CD4-positive, CD25-positive, alpha-beta regulatory T cell (primary cell): ENCODE measurements at places on chromosomes 12 and 14.

- no peak overlapping the region for H3K27ac ChIP-seq
- H3K27me3 ChIP-seq, result peaks cover 2% of the 10 kb centered on the region
- no peak overlapping the region for H3K4me3 ChIP-seq
- DNase-seq, result no peak
- H3K4me1 ChIP-seq, result no peaks in the 10 kb centered on the region
- H3K36me3 ChIP-seq, result no peaks in the 10 kb centered on the region
Observed at GRCh38 chr12:108914121-108914531, 34.2 kb downstream of the DAO start.

GRCh38 chr12:26513363-26514043 lies 318.1 kb downstream of the SSPN start:
- no peaks in the 10 kb centered on the region for H3K27me3 ChIP-seq
- no peak for DNase-seq
- no peak overlapping the region for H3K4me3 ChIP-seq
- no peaks in the 10 kb centered on the region for H3K4me1 ChIP-seq

DNA sequence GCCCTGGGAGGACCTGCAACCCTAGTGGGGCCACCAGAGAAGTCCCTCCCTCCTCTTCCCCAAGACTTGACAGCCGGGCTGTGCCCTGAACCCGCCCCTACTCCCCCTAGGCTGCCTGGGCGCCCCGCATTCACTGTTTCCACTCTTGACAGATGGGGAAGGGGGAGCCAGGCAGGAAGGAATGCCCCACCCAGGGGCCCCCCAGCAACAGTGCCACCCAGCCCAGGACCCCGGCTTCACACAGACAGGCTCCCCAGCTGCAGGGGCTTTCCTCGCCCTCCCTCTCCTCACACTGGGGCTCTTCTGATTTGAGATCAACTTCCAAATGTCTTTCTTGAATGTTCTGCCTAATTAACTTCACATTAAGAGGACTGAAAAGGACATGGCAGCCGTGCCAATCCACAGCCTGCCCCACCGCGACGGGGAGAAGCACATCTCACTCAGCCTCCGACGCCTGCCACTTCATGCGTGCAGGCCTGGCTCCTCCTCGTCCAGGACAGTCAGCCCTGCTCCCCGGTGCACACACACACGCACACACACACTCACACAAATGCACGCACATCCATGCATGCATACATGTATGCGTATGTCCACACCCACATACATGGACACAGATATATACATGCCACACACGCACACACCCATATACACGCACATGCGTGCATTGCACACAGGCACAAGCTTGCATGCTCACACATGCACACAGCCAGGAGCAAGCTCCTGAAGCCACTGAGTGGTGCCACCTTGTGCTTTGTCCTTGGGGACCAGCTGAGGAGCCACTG lies 19.6 kb upstream of the C14orf180 start:
- no peak overlapping the region for H3K27ac ChIP-seq
- no peaks in the 10 kb centered on the region for H3K36me3 ChIP-seq
- DNase-seq, result no peak
- no peaks in the 10 kb centered on the region for H3K27me3 ChIP-seq
- H3K4me3 ChIP-seq, result no peak overlapping the region
- H3K4me1 ChIP-seq, result peaks cover 5% of the 10 kb centered on the region

- no peaks in the 10 kb centered on the region for H3K27me3 ChIP-seq
- H3K27ac ChIP-seq, result no peak overlapping the region
- no peak overlapping the region for H3K4me3 ChIP-seq
Observed at GRCh38 chr14:89491711-89492381, 74.8 kb upstream of the FOXN3 start.

- H3K4me3 ChIP-seq, result no peak overlapping the region
- H3K36me3 ChIP-seq, result no peaks in the 10 kb centered on the region
- peaks cover 49% of the 10 kb centered on the region for H3K27me3 ChIP-seq
- H3K27ac ChIP-seq, result no peak overlapping the region
- DNase-seq, result no peak
- H3K4me1 ChIP-seq, result no peaks in the 10 kb centered on the region
Observed at GRCh38 chr12:98894412-98895085, 249.5 kb downstream of the APAF1 start.

DNA sequence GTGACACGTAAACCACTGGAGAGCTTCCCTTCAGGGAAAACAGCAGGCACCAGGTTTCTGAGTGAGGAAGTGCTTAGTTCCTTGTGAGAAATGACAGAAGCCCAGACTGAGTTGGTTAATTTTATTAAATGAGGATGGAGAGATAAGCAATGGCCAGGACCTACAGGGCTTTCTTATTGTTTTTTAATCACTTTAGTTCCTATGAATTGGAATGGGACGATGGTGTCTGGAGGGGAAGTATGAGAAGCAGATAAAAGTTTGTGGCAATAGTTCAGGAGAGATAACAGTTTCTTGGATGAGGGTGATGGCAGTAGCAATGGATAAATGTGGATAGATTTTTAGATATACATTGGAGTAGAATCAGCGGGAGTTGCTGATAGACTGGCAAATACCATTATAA lies 86.5 kb upstream of the PTPRR start:
- H3K36me3 ChIP-seq, result no peaks in the 10 kb centered on the region
- no peaks in the 10 kb centered on the region for H3K27me3 ChIP-seq
- DNase-seq, result no peak
- H3K4me3 ChIP-seq, result no peak overlapping the region

DNA sequence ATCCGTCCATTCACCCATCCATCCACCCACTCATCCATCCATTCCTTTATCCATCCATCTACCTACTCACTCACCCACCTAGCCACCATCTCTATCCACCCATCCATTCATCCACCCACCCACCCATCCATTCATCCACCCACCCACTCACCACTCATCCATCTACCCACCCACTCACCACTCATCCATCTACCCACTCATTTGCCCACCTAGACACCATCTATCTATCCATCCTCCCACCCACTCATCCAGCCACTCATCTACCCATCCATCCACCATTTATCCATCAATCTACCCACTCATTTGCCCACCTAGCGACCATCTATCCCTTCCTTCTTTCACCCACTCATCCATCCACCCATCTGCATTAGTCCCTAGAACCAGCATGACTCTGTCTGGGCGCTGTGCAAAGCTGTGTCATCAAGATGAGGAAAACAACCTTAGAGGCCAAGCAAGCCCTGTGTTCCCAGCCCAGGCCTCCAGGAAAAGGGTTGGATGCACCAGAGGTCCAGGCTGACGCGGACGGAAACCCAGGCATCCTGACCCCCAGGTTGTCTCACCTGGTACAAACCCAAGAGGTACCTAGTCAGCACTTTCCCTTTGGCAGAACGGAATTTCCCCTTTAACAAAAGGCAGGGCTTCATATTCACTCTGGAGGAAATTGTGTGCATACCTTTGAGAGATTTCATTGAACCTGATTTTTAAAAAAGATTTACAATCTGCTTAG lies 73.7 kb downstream of the NOC4L start:
- no peak overlapping the region for H3K27ac ChIP-seq
- DNase-seq, result no peak
- no peaks in the 10 kb centered on the region for H3K27me3 ChIP-seq
- H3K4me3 ChIP-seq, result no peak overlapping the region
- H3K36me3 ChIP-seq, result no peaks in the 10 kb centered on the region

- H3K27ac ChIP-seq, result no peak overlapping the region
- no peak overlapping the region for H3K4me3 ChIP-seq
- H3K27me3 ChIP-seq, result no peaks in the 10 kb centered on the region
- H3K36me3 ChIP-seq, result no peaks in the 10 kb centered on the region
Observed at GRCh38 chr14:32587461-32587860, 258.4 kb downstream of the AKAP6 start.

GRCh38 chr12:101045486-101046464 lies 164.3 kb downstream of the SLC5A8 start:
- H3K27ac ChIP-seq, result no peak overlapping the region
- H3K4me3 ChIP-seq, result no peak overlapping the region
- DNase-seq, result no peak
- no peaks in the 10 kb centered on the region for H3K36me3 ChIP-seq
- H3K27me3 ChIP-seq, result no peaks in the 10 kb centered on the region
- H3K4me1 ChIP-seq, result no peaks in the 10 kb centered on the region

DNA sequence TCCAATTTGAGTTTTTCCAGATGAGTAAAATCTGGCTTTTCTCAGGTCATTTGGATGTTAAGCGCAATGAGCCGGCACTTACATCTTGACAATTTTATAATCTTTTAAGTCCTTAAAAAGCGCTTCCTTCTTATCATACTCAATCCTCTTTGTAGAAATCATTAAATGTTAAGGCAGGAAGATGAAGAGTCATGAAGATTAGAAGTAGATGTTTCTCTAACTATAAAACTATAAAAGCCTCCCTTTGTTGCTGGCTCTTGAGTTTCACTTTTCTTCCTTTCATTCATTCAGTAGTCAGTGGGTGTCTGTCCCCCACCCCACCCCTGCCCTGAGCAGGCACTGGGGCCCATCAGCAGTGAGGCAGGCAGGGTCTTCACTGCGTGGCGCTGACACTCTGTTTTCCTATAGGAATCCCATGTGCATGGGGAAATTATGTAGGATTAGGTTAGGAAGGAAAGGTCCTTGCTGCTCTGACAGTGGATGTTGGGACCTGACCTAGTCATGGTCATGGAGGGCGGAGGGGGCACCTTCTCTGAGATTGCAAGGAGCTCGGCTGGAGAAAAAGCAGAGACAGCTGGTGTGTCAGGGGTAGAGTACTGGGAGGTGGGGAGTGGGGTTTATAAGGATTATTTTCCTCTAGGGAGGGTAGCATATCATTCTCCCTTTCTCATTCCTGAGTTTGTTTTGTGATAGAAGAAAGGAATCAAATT lies 65.8 kb downstream of the CCDC92 start:
- no peak for DNase-seq
- no peaks in the 10 kb centered on the region for H3K36me3 ChIP-seq
- H3K27ac ChIP-seq, result no peak overlapping the region
- H3K4me1 ChIP-seq, result no peaks in the 10 kb centered on the region
- no peak overlapping the region for H3K4me3 ChIP-seq

- H3K27me3 ChIP-seq, result no peaks in the 10 kb centered on the region
- no peak overlapping the region for H3K4me3 ChIP-seq
- H3K4me1 ChIP-seq, result no peaks in the 10 kb centered on the region
- no peaks in the 10 kb centered on the region for H3K36me3 ChIP-seq
- no peak overlapping the region for H3K27ac ChIP-seq
Observed at GRCh38 chr12:89098441-89099112, 253.7 kb downstream of the DUSP6 start.

DNA sequence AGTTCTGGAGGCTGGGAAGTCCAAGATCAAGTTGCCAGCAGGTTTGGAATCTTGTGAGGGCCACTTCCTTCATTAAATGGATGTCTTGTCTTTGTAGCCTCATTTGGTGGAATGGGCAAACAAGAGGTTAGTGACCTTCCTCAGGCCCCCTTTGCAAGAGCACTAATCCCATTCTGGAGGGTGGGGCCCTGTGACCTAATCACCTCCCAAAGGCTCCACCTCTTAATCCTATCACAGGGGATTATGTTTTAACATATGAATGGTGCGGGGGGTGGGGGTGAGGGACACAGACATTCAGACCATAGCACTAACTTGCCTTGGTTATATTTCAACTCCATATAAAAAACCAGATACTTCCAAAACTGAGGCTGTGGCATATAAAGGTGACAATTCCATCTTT lies 59.9 kb upstream of the PPP4R3A start:
- no peak overlapping the region for H3K27ac ChIP-seq
- H3K27me3 ChIP-seq, result no peaks in the 10 kb centered on the region
- H3K4me1 ChIP-seq, result peaks cover 7% of the 10 kb centered on the region

DNA sequence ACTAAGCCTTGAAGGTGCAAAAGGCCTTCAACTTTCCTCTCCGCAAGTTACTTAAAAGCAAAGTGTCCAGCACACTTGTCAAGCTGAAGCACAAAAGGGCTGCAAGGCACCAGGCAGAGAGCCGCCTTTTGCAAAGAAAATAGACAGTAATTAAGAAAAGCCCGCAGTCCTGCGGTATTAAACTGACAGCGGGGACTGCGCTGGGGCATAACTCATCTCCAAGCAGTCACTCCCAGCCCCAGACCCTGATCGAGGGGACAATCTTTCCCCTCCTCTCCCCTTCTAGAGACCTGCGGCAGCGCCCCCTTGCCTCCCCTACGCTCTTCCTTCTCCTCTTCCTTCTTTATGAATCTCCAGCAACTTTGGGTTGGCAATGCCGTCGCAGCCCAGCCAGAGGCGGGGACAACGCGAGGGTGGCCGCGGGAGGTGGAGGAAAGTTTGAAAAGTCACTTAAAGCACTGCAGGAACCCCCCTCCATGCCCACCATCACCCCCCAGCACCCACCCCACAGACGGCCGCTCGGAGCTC lies 200.9 kb upstream of the CAND1 start:
- peaks cover 34% of the 10 kb centered on the region for H3K27me3 ChIP-seq
- H3K36me3 ChIP-seq, result no peaks in the 10 kb centered on the region
- no peak overlapping the region for H3K27ac ChIP-seq
- H3K4me1 ChIP-seq, result peaks cover 3% of the 10 kb centered on the region

DNA sequence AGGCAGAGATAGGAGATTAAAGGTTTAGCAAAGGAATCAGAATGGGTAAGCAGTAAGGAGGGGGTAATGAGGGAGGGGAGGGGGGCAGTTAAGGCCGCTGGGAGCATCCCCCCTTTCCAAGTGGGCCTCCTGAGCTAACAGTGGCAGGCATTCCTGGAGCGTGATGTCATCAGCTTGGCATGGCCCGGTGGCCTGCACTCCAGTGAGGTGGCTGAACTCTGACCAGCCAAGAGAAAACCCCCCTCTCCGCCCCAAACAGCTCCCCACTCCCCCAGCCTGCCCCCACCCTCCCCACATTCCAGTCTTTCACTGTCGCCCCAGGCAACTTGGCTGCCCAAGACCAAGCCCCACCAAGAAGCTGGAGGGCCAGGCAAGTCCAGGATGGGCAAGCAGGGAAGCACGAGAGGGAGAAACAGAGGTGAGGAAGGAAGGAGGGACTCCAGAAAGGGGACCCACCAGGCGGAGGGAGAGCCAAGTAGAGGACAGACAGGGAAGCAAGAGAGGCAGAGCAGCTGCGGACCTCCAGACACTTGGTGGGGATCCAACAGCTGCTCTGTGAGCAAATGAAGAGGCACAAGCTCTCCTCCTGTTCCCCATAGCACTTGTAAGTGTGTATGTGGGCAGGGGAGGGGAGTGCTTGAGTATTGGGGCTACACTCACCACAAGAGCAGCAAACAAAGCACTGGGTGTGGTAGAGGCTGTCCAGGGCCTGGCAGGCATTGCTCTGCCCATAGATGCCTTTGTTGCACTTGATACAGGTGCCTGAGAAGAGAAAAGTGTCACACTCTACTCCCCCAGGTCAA lies 4.5 kb downstream of the AJUBA start:
- no peak overlapping the region for H3K27ac ChIP-seq
- DNase-seq, result no peak
- H3K4me1 ChIP-seq, result peaks cover 27% of the 10 kb centered on the region
- no peak overlapping the region for H3K4me3 ChIP-seq
- no peaks in the 10 kb centered on the region for H3K36me3 ChIP-seq

DNA sequence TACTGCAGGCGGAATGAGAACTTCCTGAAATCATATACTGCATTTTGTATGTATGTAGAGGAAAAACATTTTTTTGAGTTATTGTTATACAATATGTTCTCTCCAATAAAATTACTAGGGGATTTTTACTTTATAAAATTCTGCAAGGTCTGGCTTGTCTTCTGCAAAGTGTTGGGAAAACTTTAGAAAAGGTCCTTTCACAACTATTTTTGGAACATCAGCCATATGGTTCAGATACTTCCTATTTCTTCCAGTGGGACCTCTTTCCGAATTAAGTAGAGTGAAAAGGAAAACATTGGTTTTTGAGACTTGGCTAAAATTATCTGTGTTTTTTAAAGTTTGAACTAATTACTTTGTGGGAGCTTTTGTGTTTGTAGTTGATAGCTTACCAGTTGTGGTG lies 52.7 kb downstream of the DAAM1 start:
- DNase-seq, result no peak
- no peaks in the 10 kb centered on the region for H3K36me3 ChIP-seq
- H3K4me1 ChIP-seq, result no peaks in the 10 kb centered on the region
- H3K27me3 ChIP-seq, result no peaks in the 10 kb centered on the region
